ENCODE measurements at places on chromosomes 2 and 18.
A peak's percentile ranks its signal among the peaks of the same experiment; 100 is the strongest.

GRCh38 chr2:201450954-201451291, 335 bp downstream of the TRAK2 start:
- no peak for DNase-seq

GRCh38 chr2:231935207-231935524, 9.0 kb upstream of the NPPC start:
- DNase-seq: no peak

GRCh38 chr2:237355701-237356100, 58.3 kb downstream of the COL6A3 start:
- no peak for DNase-seq

GRCh38 chr2:105518897-105519296, 120.0 kb upstream of the FHL2 start:
- DNase-seq: no peak

GRCh38 chr2:16553226-16553625, 112.4 kb downstream of the CYRIA start:
- DNase-seq: peak; percentile 4

DNA sequence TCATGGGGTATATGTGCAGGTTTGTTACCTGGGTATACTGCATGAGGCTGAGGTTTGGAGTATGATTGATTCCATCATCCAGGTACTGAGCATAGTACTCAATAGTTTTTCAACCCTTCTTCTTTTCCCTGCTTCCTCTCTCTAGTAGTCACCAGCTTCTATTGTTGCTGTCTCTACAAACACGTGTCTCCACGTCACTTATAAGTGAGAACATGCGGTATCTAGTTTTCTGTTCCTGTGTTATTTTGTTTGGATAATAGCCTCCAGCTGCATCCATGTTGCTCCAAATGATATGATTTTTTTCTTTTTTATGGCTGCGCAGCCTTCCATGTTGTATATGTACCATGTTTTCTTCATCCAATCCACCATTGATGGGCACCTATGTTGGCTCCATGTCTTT, 214.8 kb upstream of the TFPI start:
- no peak for DNase-seq
